Stimulated activated CD4-positive, alpha-beta T cell treated with anti-CD3 and anti-CD28 coated beads, Interleukin-1b, Interleukin-23, amount 100 ng/mL, for 1 hour (primary cell): ENCODE measurements at places on chromosomes 1 and 21.

GRCh38 chr1:7119156-7119555 lies 333.9 kb downstream of the CAMTA1 start:
- no peak for DNase-seq

DNA sequence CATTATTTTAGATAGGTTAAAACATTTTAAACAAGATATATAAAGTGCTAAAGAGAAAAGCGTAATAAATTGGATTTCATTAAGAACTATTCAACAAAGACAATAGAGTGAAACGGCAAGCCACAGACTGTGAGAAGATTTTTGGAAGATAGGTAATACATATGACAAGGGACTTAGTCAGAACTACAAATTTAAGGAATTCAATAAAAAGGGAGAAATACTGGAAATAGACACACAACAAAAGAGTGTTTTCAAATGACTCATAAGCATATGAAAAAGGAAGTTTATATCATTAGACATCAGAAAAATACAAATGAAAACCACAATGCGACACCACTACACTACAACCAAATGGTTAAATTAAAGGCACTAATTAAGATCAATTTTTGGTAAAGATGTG lies 90.5 kb downstream of the GDAP2 start:
- no peak for DNase-seq

- DNase-seq = no peak
These were observed 57.2 kb downstream of the CENPF start for GRCh38 chr1:214660190-214660589.

DNA sequence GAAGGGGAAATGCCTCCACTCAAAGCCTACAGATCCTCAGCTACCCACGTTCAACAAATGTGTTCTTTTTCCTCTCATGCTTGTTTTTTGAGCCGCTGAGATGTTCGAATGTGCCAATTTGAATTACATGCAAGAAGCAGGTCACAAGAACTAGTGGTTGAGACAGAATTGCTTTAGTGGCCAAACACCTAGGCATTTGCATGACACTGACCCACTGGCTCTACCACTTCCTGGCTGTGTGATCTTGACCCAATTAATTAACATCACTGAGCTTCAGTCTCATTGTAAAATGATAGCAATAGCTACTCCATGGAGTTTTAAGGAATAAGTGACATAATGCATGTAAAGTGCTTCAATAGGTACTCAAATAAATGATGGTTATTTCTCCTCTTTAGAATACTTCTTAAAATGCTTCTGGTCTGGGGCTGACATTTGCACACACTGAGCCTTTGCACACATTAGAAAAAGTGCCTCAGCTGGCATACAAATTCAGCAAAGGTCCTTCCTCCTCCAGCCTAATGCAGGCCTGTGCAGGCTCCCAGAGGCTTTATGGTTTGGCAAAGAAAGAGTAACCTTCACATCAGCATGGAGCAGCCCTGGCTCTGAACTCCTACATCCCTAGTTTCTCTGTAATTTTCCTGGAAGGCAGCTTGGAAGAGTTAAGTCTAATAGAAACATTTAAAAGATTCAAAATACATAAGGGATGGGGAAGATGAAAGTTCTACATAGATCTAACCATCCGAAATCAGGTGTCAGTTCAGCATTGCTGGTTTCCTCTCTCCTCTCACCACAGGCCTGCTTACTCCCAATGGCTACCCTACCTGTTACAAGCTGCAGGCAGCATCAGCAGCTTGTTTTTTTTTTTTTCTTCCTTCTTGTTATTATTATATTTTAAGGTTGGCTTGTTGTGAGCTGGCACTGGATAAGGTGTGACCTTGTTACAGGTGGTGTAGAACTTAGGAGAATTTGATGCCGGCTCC lies 107.4 kb downstream of the TBX19 start:
- no peak for DNase-seq

GRCh38 chr1:67280696-67281095 lies 27.0 kb upstream of the IL12RB2 start:
- no peak for DNase-seq

DNA sequence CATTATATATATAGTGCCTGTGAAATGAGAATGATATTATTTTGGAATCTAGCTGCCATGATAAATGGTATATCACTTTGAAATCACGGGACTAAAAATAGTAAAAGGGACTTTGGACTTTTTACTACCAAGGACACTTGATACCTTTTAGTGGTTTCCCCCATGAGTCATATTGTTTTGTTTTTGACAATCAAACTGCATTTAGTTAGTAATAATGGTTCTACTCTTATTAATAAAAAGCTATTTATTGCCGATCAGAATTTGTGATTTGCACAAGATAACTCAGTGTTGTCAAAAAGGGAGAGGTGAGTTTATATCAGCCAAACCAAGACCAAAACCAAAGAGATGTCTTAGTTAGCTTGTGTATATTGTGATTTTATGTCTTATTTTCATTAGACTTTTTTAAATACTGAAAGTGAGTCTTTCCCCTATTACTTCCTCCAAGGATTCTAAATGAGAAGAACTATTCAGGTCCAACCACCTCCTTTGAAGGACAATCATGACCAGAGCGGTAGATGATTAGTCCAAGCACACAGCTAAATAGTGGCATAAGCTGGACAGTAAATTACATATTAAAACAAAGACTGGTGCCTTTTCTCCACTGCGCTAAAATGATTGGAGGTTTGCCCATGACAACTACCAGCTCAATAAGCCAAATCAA lies 281.7 kb upstream of the ESRRG start:
- no peak for DNase-seq

- DNase-seq = no peak
These were observed 91.7 kb downstream of the TYW3 start for GRCh38 chr1:74824497-74825107.

GRCh38 chr1:72986591-72987290 lies 704.4 kb upstream of the NEGR1 start:
- DNase-seq = no peak

DNA sequence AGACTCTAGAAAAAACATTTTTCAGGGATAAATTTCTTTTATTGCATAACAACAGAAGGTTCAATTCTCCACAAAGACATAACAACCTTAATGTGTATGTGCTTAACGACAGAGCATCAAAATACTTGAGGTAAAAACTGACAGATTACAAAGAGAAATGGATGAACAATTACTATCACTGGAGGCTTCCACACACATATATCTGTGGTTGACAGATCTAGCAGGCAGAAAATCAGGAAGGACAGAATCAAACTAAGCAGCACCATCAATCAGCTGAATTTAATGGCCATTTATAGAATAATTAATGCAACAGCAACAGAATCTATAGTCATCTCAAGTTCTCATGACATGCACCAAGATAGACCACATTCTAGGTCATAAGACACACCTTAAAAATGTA lies 306.0 kb upstream of the GREM2 start:
- no peak for DNase-seq

- DNase-seq = no peak
These were observed 2.8 kb downstream of the TAL1 start for GRCh38 chr1:47229031-47229885.

GRCh38 chr1:208105756-208106155 lies 138.4 kb downstream of the PLXNA2 start:
- no peak for DNase-seq
